ENCODE measurements at places on chromosomes 12 and 14.

GRCh38 chr14:92322516-92322915 lies 449 bp upstream of the SLC24A4 start:
- no peak for DNase-seq

- no peak for DNase-seq
These were observed 290.6 kb upstream of the NAV3 start for GRCh38 chr12:77540097-77540496.

GRCh38 chr14:98946940-98947339 lies 325.1 kb downstream of the BCL11B start:
- DNase-seq = no peak

DNA sequence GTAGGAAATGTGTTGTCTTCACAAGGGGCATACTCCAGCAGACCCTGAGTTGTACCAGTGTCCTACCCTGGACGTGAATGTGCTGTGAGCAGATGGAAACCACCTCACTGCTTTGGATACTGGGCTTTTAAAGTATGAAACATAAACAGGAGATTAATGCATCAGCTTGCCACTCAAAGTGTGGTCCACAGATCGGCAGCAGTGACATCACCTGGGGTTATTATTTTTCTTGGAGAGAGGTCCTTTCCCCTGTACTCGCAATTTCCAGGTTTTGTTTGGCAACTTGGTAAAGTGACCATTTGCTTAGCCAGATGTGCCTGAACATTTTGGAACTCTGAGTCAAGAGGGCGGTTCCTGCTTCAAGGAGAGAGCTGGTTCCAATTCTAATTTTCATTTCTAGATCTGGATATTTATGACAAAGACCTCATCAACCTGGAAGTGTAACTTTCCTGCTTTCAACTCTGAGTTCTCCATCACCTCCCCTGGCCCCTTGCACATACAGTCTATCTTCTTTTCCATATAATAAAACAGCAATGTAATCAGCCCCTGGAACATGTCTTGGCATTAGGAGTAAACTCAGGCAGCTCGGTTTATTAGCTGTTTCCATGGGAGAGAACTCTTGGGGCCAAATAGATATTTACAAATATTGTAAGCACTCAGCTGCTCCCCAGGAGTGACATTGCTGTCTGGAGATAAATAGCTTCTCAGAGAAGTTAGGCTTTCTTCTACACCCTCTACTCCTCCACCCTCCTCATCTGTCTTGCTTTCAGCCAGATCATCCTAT lies 237.0 kb upstream of the TBX3 start:
- DNase-seq = no peak

GRCh38 chr12:726281-727140 lies 25.9 kb upstream of the WNK1 start:
- no peak for DNase-seq

GRCh38 chr12:12716793-12717585 lies at the start of gene CDKN1B:
Gene CDKN1B, plus strand, starts transcription at chr12:12717368. Its CDS starts 472 bp downstream, at chr12:12717840.
- peak; percentile 80 for DNase-seq

- DNase-seq = no peak
These were observed 69.3 kb upstream of the ADAMTS20 start for GRCh38 chr12:43621262-43621661.

DNA sequence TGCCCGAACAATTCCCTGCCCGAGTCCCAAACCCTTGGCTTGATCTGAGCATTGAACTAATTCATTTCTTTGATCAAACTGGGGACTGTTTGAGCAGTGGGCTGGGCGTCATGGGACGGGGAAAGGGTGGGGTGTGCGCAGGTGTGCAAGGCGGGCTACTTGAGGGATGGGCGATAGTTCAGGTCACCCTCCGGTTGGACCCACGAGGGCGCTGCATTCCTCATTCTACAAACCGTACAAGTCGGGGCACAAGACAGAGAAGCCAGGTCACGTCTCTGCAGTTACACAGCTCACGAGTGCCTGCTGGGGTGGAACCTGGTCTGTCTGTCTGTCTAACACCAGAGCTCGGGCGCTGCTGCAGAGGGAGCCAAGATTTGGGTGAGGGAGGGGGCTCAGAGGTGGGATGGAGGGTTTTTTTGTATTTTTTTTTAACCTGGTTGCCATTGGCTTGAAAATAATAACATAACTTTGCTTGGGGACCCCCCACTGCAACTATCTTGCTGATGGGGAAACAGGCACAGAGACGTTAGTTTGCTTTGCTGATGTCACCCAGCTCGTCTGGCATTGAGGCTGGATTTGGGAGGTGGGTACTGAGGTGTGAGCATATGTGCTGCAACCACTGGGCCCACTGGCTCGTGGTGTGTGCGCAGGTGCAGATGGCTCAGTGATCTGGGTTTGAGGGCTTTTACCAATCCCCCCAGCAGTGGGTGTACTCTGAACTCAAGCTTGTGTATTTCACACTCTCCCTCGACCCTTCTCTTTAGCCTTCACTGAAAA lies 7.6 kb upstream of the RTL1 start:
- no peak for DNase-seq

- DNase-seq = peak; percentile 45
These were observed 50.9 kb upstream of the BICDL1 start for GRCh38 chr12:119938049-119938667.

GRCh38 chr12:2692080-2692479 lies 102.7 kb upstream of the FKBP4 start:
- no peak for DNase-seq

DNA sequence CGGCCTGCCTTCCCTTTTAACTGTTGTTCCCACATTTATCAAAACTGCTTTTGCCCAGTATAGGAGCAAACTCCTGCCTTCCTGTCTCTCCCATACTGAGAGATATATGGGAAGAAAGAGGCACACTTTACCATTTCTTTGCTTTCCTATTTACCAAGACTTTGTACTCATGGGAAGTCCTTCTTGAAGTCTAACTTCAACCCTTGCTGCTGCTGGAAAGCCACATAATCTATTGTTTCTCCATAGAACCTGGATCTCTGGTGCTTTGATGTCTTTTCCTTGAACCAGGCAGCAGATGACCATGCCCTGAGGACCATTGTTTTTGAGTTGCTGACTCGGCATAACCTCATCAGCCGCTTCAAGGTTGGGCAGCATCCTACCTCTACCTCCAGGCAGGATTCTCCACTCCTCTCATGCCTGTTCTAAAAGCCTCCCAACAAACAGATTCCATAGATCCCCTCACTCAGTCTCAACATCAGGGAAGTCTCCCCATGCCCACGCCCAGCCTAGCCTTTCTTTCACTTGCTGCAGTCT lies 18.4 kb downstream of the PPP1R1A start:
- DNase-seq = no peak

- peak; percentile 55 for DNase-seq
These were observed 154.2 kb upstream of the PARP11 start for GRCh38 chr12:4027412-4027811.

Measured in stimulated activated CD8-positive, alpha-beta memory T cell treated with anti-CD3 and anti-CD28 coated beads, Interleukin-4, amount 100 ng/mL, for 24 hours (primary cell).